ENCODE measurements at places on chromosomes 7 and 10. TPM values are rescaled to one million over a fixed set of nuclear protein-coding genes. Genes with fewer than 3 reads are reported as not detected.
A peak's percentile ranks its signal among the peaks of the same experiment; 100 is the strongest.

DNA sequence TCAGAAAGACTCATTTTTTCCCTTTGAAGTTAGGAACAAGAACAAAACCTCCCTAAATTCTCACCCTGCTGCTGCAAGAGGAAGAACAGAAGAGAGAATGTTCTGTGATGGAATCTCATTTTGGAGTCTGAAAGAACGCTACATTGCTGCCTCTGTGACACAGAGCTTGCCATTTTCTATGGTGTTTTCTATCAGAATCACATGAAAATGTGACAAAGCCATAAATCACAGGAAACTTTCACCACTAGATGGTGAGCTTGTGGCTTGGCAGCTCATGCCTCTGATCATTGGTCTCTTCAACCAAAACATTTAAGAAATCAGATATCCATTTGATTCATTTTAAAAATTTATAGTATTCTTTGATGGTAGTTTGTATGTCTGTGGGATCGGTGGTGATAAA is 82.9 kb downstream of the CADPS2 start:
- DNase-seq, result no peak

The NKX2-3 gene
- not detected for total RNA-seq

GRCh38 chr7:39691821-39692220 is 68.4 kb downstream of the RALA start:
- peak; percentile 76 for DNase-seq

- no peak for DNase-seq
Measured at GRCh38 chr7:24733414-24734060, 23.7 kb downstream of the GSDME start.

DNA sequence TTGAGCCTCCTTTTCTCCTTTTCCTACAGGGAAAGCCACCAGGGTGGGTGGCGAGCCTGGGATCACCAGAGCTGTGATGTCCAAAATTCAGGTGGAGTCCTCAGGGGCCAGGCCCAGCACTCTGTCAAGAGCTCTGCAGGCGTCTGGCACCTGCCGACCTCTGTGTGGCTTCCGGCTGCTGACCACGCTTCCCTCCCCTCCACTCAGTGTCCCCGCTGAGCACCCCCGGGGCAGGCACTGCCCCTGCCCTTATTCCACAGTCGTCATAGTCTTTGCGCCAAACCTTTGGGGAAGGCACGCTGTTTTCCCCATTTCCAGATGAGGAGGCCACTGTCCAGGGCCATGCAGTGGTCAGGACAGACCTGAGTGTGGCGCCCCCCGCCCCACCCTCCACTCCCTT is 7.5 kb downstream of the MTG1 start:
- DNase-seq, result no peak

DNA sequence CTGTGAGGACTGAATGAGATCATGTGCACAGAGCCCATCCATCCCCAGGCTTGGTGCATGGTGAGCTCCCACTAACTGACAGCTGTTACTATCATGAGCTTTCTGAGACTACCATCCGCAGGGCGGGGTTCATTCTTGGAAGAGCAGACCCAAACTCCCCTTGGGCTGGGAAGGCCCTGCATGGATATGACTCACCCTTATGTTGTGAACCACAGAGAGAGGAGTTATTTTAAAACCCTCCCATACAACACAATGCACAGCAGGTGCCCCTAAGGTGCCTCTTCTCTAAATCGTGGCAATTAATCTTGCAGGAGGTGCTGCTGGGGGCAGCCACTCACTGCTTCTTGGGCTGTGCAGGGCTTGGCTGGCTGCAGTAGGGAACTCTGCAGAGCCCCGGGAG is 219.1 kb downstream of the GFRA1 start:
- DNase-seq, result no peak

The TMEM168 gene
- 17.4 TPM for total RNA-seq

GRCh38 chr7:69203871-69204270 is 394.4 kb upstream of the AUTS2 start:
- no peak for DNase-seq

GRCh38 chr10:13526948-13527863 is 1.6 kb downstream of the BEND7 start:
- DNase-seq, result peak; percentile 98

- DNase-seq, result no peak
Measured at GRCh38 chr7:112537822-112538387, 57.1 kb downstream of the LSMEM1 start.

The C10orf105 gene
- total RNA-seq, result not detected

DNA sequence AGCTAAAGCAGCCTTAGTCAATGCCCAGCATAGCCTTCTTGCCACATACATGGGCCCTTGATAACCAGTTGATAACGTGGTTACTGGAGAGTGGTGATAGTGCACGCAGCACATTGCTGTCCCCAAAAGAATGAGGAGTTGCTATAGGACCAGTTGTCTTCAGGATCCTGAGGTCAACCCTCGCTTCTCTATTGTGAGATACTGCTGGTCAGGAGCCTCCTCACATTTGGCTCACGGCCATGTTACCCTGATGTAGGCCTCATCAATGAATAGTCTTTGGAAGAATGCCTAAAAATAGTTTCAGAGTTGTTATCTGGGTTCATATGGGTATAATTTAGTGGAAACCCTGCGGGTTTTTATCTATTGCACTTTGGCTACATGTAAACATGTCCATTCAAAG is 230.7 kb downstream of the VTI1A start:
- DNase-seq, result no peak

- no peak for DNase-seq
Measured at GRCh38 chr7:24889611-24890010, 90.4 kb downstream of the OSBPL3 start.

- DNase-seq, result no peak
Measured at GRCh38 chr7:132783824-132784223, 207.6 kb upstream of the PLXNA4 start.

The LIMK1 gene
- total RNA-seq, result 46.7 TPM

DNA sequence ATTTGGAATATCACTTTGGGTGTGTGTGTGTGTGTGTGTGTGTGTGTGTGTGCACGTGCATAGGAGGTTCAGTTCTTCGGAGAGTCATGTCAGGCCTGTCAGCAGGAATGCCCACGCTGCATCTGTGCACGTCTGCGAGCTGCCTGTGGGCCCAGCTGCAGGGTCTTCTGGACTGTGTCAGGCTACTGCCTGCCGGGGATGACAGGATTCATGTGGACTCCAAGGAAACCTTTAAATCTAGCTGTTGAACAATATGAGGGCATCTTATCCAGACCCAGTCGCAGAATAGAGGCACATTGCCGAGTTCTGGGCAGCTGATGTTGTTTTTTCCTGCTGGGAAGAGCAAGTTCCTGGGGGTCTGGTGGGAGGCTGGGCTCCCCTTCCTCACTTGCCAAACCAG is 19.0 kb downstream of the AQP1 start:
- DNase-seq, result peak; percentile 62

The CDK13 gene
- 109 TPM for total RNA-seq

The CREB5 gene
- 5.0 TPM for total RNA-seq

The PPP1R17 gene
- not detected for total RNA-seq

DNA sequence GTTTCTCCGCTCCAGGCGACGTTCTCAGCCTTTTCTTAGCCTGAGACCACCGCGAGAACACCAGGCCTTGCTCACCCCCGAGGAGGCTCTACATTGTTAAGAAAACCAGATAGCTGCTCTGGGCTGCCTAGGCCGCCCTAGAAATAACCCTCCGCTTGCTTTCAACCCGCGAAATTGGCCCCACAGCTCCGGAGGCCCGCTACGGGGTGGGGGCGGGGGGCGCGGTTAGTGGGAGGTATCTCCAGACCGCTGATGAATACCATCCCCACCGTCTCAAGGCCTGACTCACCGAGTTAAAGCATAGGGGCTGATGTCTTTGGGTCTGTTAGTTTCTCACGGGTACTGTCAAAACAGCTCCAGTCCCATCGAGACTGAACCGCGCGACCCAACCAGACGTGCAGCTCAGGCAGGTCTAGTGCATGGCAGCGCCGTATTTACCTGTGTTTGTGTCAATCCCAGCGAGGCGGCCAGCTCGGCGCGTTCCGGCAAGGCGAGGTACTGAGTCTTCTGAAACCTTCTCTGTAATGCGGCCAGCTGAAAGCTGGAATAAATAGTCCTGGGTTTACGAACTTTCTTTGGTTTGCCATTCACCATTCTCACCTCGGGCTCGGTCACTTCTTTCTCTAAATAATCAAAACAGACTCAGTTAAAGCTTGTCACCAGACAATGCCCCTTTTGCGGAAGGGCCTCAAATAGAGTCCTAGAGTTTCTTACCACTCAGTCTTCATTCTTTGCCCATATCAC is 2.7 kb downstream of the DLX5 start:
- peak; percentile 93 for DNase-seq

- no peak for DNase-seq
Measured at GRCh38 chr7:141190495-141190894, 116.6 kb downstream of the TMEM178B start.

GRCh38 chr10:78691301-78692030 is 377.3 kb upstream of the ZMIZ1 start:
- DNase-seq, result no peak

The C7orf57 gene
- under 0.01 TPM for total RNA-seq

- peak; percentile 93 for DNase-seq
Measured at GRCh38 chr7:139034855-139035585, 822 bp downstream of the ZC3HAV1L start.

DNA sequence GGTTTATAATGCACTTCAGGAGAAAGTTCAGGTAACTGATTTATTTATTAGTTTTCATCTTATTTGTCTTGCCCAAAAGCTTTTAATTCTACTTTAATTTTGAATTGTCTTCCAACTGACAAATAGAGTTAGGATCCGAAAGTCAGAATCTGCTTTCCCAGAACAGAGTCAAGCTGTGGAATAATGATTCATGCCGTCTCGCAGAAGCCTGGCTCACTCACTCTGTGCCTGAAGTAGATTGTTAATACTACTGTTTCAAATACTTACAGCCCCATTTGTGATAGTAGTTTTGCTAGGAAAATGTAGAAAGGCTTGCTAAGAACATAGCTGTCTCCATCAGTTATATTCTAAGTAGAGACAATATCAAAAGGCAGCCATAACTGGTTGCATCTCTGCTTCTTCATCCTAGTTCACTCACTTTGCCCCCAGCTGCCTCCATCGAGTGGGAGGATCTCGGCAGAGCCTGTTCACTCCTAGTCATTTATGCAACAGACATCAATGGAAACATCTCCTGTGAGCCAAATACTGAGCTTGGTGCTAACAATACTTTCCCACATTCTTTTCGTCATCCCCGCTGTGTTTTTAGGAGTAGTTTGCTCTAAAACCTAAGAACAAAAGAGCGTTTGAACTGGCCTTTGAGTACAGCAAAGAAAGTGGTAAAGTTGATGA is 28.0 kb downstream of the ABRAXAS2 start:
- DNase-seq, result no peak

GRCh38 chr10:116241642-116242410 is 31.2 kb downstream of the GFRA1 start:
- no peak for DNase-seq

The NAT16 gene
- total RNA-seq, result not detected

DNA sequence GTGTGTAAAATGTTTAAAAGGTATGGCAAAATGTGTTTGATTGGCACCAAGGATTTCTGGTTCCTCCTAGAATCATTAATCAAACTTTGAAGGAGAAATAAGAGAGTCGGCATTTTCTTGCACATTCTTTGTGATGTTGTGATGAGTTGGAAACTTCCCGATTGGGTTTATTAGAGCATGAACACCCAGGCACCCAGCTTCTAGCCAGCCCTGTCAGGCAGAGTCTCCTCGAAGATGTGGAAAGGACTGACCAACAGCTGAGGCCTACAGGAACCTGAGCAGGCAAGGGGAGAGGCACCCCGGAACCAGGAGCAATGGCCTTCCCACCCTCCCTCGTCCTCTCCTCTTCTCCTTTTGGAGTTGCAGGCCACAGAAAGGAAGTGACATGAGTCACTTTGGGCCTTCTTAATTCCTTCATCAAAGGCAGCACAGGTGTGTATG is 68.7 kb downstream of the EGFR start:
- no peak for DNase-seq

The GLRX3 gene
- total RNA-seq, result 74.9 TPM

- DNase-seq, result no peak
Measured at GRCh38 chr7:115019882-115020605, 98.2 kb downstream of the MDFIC start.

DNA sequence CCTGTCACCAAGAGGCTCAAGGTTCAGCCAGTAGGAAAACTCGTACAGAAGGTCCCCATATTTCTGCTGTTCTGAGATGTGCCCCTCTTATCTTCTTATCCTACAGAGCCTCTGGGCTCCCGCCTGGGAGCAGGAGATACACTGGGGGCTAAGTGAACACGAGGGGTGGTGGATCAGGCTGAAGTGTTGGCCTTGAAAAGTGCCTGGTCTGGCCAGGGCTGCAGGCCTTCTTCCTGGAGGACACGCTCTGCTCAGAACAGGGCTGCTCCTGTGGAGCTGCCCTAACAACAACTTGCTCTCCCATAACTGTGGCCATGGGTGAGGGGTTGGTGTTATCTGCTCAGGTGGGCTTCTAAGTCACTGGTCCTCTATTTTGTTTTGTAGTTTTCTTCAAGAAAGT is 33.7 kb downstream of the C10orf120 start:
- DNase-seq, result no peak

- DNase-seq, result no peak
Measured at GRCh38 chr7:69095649-69096048, 502.6 kb upstream of the AUTS2 start.

DNA sequence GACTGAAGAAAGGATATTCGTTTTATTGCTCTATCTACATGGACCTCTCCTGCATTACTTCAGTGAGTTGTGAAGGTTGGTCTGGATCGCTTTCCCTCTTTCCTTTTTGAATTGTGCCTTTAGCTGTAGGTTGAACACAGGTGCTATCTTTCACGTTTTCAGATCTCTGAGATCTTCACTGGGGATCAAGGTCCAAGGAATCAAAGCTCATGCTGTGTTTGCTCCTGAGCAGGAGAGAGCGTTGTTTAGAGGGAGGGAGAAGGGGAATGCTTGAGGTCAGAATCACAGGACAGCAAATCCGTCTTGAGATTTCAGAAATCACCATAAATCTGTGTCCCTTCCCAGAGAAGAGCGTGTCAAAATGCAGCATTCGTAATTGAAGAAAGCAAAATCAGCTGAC is 105.0 kb downstream of the INSYN2A start:
- DNase-seq, result no peak

GRCh38 chr10:133439517-133440461 is 14.0 kb upstream of the SCART1 start:
- peak; percentile 80 for DNase-seq

GRCh38 chr7:2019461-2019710 is 213.4 kb downstream of the MAD1L1 start:
- no peak for DNase-seq

The NPSR1 gene
- not detected for total RNA-seq

The SLC13A1 gene
- not detected for total RNA-seq

GRCh38 chr7:125033506-125033905 is 103.9 kb upstream of the POT1 start:
- no peak for DNase-seq

- DNase-seq, result peak; percentile 81
Measured at GRCh38 chr7:71775648-71776047, 636.5 kb downstream of the CALN1 start.

GRCh38 chr7:42193471-42194129 is 43.4 kb downstream of the GLI3 start:
- no peak for DNase-seq

- no peak for DNase-seq
Measured at GRCh38 chr7:112509402-112509801, 28.6 kb downstream of the LSMEM1 start.

GRCh38 chr7:107387573-107388219 is 82.2 kb upstream of the GPR22 start:
- DNase-seq, result peak; percentile 54

GRCh38 chr7:18590744-18591340 is 95.3 kb downstream of the HDAC9 start:
- DNase-seq, result no peak
